ENCODE measurements at places on chromosomes 2 and 18.

GRCh38 chr2:237336131-237336530 lies 77.8 kb downstream of the COL6A3 start:
- DNase-seq, result no peak

DNA sequence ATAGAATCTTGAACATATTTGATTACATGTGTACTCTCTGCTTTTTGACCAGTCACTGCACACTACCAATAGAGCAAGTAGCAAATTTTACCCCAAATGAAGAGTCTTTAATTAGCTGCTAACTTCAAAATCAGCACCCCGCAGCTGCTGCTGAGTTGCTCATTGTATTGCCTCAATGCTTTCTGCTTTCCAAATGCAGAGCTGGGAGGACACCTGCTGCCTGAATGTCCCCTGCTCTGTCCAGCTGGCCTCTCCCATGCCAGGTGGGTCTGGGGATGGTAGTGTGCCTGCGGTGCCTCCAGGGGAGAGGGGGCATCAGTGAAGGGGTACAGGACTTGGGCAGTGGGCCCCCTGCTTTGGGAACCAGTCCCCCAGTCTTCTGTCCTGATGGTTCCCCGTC lies 184.8 kb downstream of the PRKCE start:
- DNase-seq, result no peak

- DNase-seq, result no peak
Measured at GRCh38 chr2:135208016-135208415, 155.9 kb downstream of the RAB3GAP1 start.

DNA sequence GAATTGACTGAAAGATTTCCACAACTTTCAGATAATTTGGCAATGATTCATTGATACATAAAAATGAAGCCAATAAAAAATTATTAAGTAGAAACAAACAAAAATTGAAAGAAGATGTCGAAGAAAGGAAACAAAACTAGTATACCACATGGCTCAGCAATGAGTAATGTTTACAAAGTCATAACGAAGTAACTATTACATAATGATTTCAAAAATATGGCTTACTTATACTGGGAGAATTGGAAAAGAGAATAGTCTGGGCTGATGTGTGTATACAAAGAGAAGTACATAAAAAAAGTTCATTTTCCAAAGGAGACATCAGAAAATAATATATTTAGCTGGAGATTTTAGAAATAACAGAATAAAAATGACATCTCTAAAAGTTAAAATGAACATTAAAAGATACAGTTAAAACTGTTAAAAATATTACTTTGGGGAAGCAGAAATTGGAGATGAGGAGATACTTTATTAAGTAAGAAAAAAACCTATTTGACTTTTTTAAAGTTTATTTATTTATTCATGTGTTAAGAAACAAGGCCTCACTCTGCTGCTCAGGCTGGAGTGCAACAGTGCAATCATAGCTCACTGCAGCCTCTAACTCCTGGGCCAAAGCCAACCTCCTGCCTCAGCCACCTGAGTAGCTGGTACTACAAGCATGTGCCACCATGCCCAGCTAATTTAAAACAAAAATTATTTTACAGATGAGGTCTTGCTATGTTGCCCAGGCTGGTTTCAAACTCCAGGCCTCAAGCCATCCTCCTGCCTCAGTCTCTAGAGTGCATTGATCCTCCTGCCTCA lies 409.7 kb upstream of the PIK3C3 start:
- no peak for DNase-seq

DNA sequence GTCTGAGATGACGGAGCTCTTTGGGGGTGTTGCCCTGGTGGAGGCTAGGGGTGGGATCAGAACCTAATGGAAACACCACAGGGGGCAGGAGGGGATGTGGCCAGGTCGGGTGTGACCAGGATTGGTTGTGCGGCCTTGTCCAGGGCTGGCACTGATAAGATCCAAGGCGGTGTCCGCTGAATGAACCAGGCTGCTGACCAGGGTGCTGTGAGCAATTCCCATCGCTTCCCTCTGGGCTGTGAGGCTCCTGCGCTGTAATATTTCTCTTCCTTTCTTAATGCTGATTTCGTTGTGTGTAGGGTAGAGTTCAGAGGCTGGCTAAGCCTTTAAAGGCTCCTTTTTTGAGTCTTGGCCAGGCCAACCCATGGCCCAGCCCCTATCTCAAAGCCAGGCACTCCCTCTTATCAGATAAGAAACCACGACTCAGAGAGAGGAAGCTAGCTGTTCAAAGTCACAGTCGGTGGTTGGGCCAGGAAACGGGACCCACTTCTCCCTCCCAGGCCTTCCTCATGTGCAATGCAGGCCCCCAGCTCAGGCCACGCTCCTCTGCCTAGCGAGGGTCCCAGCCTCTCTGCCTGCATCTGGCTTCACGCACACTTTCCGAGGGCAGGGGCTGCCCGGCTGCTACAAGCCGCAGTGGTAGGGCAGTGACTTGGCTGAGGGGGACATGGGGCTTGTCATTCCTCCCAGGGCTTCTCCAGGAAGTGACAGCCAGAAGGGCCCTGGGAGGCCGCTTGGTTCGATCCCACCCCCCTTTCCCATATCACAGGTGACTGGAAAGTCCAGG lies 26.0 kb upstream of the FOSL2 start:
- peak; percentile 28 for DNase-seq

GRCh38 chr2:229410264-229410663 lies 139.2 kb upstream of the PID1 start:
- no peak for DNase-seq

- DNase-seq, result no peak
Measured at GRCh38 chr2:171878481-171878993, 15.5 kb downstream of the SLC25A12 start.
